ENCODE measurements at places on chromosomes 7 and 10. TPM values are rescaled to one million over a fixed set of nuclear protein-coding genes. Genes with fewer than 3 reads are reported as not detected.

The ADIRF gene
- total RNA-seq, result 259 TPM

DNA sequence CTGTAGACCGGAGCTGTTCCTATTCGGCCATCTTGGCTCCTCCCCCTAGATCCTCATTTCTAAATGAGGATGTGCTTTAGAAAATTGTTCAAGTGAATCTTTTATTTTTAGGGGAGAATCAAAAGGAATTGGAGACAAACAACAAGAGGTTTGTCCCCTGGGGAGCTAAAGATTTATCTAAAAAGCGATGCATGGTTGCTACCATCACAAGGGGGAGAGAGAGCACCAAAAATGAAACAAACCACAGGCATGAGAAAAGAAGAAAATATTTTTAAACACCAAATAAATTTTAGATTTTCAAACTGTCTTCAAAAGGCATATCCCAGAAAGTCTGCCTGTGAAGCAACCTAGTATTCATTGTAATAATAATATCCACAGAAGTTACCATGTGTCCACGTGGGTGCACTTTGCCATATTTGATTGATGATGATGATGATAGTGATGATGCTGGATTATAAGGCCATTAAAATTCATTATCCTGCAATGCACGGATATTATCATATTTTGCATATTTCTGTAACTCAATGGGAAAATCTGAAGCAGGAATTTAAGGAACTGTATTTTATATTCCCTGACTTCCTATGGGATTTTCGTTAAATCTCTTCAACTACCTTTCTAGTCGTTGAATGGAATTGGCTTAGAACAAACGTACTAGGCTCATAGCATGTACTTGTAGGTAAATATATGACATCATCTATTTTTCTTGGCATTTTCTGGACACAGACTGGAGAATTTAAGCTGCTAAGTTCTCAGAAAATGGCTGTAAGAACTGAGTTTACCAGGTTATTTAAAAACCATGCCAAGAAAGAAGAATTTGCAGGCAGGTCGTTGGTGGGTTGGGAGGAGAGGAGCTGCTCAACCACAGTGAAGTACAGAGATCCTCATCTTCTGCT lies 171.6 kb downstream of the WDR37 start:
- no peaks in the 10 kb centered on the region for H3K4me1 ChIP-seq
- no peak overlapping the region for H3K4me3 ChIP-seq
- no peaks in the 10 kb centered on the region for H3K36me3 ChIP-seq
- no peak for DNase-seq
- no peak overlapping the region for H3K27ac ChIP-seq

The FAM25C gene
- total RNA-seq, result not detected

DNA sequence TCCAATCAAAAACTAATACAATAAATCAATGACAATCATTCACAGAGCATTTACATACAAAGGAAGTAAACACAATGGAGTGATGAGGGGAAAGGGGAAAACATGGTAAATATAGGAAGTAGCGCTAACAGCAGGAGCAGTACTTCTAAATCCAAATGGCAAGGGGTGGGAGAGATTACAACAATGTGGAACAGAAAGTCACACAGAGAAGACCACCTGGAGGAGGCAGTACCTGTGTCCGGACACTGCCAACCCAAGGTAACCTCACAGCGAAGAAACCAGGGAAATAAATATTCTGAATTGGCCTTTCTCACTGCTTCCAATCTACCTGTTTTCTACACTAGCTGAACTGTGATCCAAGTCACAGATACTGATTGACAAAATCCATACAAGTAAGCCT lies 58.2 kb downstream of the ABI1 start:
- no peaks in the 10 kb centered on the region for H3K27me3 ChIP-seq
- H3K27ac ChIP-seq, result no peak overlapping the region
- H3K4me3 ChIP-seq, result no peak overlapping the region
- no peak for DNase-seq

The ADAM12 gene
- 9.4 TPM for total RNA-seq

GRCh38 chr7:79862447-79863210 lies 272.0 kb upstream of the GNAI1 start:
- H3K4me3 ChIP-seq, result no peak overlapping the region
- no peaks in the 10 kb centered on the region for H3K27me3 ChIP-seq
- DNase-seq, result no peak
- no peaks in the 10 kb centered on the region for H3K4me1 ChIP-seq
- H3K27ac ChIP-seq, result no peak overlapping the region
- H3K36me3 ChIP-seq, result no peaks in the 10 kb centered on the region

The MUC12 gene
- total RNA-seq, result 0.69 TPM

DNA sequence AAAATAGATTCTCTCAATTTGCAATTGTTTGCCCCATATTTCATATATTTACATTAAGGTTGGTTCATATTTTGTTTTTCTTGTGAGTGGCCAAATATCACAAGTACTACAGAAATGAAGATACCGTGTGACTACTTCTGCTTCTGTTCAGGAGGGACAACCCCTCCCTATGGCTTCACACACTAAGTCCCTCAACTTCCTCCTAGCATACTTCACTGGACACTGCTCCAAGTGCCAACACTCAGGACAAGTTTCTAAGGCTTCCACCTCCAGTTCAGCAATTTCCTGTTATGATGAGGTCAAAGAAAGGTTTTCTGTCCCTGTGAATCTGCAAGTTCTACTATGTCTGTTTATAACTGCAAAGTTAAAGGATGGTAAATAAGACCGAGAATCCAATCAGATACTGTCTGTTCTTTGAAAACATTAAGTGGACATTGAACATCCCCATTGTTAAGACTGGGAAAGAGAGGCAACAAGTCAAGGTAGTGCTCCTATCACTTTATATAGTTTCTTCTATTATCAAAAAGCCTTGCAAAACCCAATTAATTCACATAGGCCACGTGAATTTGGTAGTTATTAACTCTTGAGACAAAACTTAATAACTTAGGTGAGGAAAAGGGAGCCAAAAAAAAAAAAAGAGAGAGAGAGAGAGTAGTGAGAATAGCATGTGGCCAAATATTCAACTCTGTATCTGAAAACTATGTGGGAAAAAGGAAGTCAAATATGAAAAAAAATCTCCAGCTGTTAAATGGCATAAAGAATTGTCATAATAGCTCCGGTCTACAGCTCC lies 81.3 kb upstream of the DKK1 start:
- peak overlapping the region; percentile 14 for H3K27ac ChIP-seq
- H3K4me1 ChIP-seq, result peaks cover 25% of the 10 kb centered on the region
- H3K36me3 ChIP-seq, result no peaks in the 10 kb centered on the region
- peak; percentile 46 for DNase-seq

The PRKCQ gene
- total RNA-seq, result not detected

The OR13A1 gene
- total RNA-seq, result 0.04 TPM

The CFAP43 gene
- 0.44 TPM for total RNA-seq

The DAGLB gene
- 34.5 TPM for total RNA-seq

- H3K27ac ChIP-seq, result no peak overlapping the region
- H3K27me3 ChIP-seq, result no peaks in the 10 kb centered on the region
- DNase-seq, result no peak
- no peaks in the 10 kb centered on the region for H3K36me3 ChIP-seq
Observed at GRCh38 chr7:73891178-73891885, 30.4 kb downstream of the TMEM270 start.

GRCh38 chr10:127293640-127294039 lies 97.2 kb upstream of the INSYN2A start:
- DNase-seq, result no peak
- H3K4me1 ChIP-seq, result no peaks in the 10 kb centered on the region
- no peaks in the 10 kb centered on the region for H3K36me3 ChIP-seq
- H3K4me3 ChIP-seq, result no peak overlapping the region
- H3K27ac ChIP-seq, result no peak overlapping the region
- no peaks in the 10 kb centered on the region for H3K27me3 ChIP-seq

DNA sequence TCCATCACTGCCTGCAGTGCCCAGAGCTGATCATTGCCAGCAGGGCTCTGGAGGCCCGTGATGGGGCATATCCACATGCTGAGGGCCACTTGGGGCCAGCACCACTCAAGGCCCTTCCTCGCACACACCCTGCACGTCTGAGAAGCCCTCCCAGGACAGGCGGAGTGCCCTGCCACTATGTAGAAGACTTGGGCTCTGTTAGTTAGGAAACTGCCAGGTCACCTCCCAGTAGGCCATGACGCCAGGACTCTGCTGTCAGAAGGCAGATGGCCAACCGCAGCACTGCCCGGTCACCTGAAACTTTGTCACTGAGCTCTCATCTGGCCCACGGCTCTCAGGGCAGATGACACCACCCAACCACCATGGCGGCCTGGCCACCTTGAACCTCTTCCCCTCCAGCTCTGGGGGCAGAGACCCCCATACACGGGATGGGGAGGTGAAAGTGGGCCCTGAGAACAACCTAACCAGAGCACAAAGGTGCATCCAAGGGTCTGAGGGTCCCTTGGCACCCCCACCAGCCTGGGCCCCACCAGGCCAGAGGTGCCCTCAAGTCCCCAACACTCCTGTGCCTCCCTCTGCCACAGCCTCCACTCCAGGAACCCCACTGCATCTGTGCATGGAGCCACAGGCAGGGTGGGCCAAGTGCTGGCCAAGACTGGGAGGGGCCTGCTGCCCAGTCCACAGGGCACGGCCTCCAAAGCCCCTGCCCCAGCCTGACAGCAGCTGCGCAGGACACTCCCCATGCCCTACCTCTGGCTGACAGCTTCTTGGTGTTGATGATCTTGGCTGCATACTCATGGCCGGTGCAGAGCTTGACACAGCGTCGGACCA lies 41.8 kb downstream of the CAMK2B start:
- no peak for DNase-seq
- no peaks in the 10 kb centered on the region for H3K27me3 ChIP-seq
- no peak overlapping the region for H3K4me3 ChIP-seq

DNA sequence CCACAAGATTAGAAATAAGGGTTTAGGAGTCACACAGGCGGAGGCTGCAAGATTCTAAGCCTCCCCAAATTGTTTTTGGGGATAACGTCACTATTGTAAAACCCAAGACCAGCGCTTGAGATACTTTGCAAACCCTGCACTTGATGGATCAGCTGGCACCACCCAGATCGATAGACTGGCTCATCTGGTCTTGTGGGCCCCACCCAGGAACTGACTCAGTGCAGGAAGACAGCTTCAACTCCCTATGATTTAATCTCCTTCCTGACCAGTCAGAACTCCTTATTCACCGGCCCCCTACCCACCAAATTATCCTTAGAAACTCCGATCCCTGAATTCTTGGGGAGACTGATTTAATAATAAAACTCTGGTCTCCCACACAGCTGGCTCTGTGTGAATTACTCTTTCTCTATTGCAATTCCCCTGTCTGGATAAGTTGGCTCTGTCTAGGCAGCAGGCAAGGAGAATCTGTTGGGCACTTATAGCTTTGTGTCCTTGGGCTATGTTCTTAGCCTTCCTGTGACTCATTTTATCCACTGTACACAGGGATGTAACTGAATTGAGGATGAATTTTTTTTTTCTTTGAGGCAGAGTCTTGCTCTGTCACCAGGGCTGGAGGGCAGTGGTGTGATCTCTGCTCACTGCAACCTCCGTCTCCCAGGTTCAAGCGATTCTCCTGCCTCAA lies 64.4 kb upstream of the CARD11 start:
- peak; percentile 64 for DNase-seq
- no peaks in the 10 kb centered on the region for H3K27me3 ChIP-seq
- H3K36me3 ChIP-seq, result no peaks in the 10 kb centered on the region

The CLEC2L gene
- not detected for total RNA-seq

DNA sequence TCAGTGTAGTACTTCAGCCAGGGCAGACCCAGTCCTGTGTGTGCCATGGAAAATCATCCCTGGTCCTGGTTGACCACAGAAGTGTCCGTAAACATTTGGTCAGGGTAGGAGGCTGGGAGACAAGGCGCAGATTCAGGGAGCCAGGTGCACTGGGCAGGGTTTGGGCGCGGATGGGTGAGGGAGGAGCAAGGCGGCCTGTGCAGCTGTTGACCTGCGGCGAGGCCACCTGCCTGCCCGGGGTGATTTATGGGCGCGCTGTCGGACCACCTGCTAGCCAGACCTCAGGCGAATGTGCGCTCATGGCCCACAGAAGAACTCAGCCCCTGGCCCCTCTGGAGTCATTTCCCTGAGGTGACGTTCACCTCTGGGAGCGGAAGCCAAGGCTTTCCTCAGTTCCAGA lies 6.6 kb downstream of the SFRP5 start:
- peaks cover 4% of the 10 kb centered on the region for H3K36me3 ChIP-seq
- H3K27ac ChIP-seq, result no peak overlapping the region
- H3K4me3 ChIP-seq, result no peak overlapping the region
- H3K27me3 ChIP-seq, result no peaks in the 10 kb centered on the region
- DNase-seq, result no peak

DNA sequence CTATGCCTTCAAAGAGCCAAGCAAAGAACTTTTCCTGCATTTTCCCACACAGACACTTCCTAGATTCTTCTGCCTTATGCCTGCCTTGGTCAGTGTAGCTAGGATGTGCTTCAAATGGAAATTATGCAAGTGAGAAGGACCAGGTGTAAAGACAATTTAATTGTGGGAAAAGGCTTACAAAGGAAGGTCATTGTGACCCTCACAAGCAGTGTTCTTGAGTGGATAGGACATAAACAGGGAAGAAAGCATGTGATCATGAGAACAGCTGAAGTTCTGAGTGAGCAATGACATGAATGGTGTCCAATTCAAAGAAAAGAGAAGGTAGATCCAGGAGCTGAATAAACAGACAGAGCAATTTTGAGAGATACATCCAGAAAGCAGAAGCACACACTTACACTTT lies 1.3 kb upstream of the PIP start:
- no peak overlapping the region for H3K27ac ChIP-seq
- peaks cover 39% of the 10 kb centered on the region for H3K27me3 ChIP-seq
- H3K4me1 ChIP-seq, result 0 out of 2 replicates have a peak, but pooled peaks cover 4% of the 10 kb centered on the region
- H3K36me3 ChIP-seq, result no peaks in the 10 kb centered on the region

GRCh38 chr7:74030861-74031260 lies 2.9 kb downstream of the ELN start:
- DNase-seq, result no peak
- H3K27me3 ChIP-seq, result peaks cover 12% of the 10 kb centered on the region
- no peaks in the 10 kb centered on the region for H3K4me1 ChIP-seq
- H3K27ac ChIP-seq, result no peak overlapping the region
- no peak overlapping the region for H3K4me3 ChIP-seq

The ADCY1 gene
- total RNA-seq, result 3.1 TPM

The SLC13A1 gene
- total RNA-seq, result not detected

The HOGA1 gene
- total RNA-seq, result 0.15 TPM

GRCh38 chr10:114389426-114389825 lies 14.9 kb downstream of the AFAP1L2 start:
- H3K4me1 ChIP-seq, result peaks cover 64% of the 10 kb centered on the region
- H3K36me3 ChIP-seq, result no peaks in the 10 kb centered on the region
- no peaks in the 10 kb centered on the region for H3K27me3 ChIP-seq
- DNase-seq, result peak; percentile 91

- H3K36me3 ChIP-seq, result no peaks in the 10 kb centered on the region
- DNase-seq, result no peak
- no peak overlapping the region for H3K4me3 ChIP-seq
- H3K27ac ChIP-seq, result no peak overlapping the region
Observed at GRCh38 chr7:98341106-98341505, 59.6 kb downstream of the BRI3 start.

GRCh38 chr7:45229156-45229920 lies 71.7 kb downstream of the RAMP3 start:
- H3K4me1 ChIP-seq, result no peaks in the 10 kb centered on the region
- peaks cover 76% of the 10 kb centered on the region for H3K27me3 ChIP-seq
- H3K27ac ChIP-seq, result no peak overlapping the region
- DNase-seq, result no peak

- no peak overlapping the region for H3K4me3 ChIP-seq
- H3K36me3 ChIP-seq, result no peaks in the 10 kb centered on the region
- no peaks in the 10 kb centered on the region for H3K27me3 ChIP-seq
- H3K27ac ChIP-seq, result no peak overlapping the region
Observed at GRCh38 chr7:73865738-73866445, 4.9 kb downstream of the TMEM270 start.

The SAP25 gene
- 0.52 TPM for total RNA-seq

The PRSS2 gene
- 0.40 TPM for total RNA-seq

The TAS2R60 gene
- not detected for total RNA-seq

GRCh38 chr7:78066599-78066998 lies 268.0 kb downstream of the PHTF2 start:
- H3K4me3 ChIP-seq, result no peak overlapping the region
- no peaks in the 10 kb centered on the region for H3K36me3 ChIP-seq
- DNase-seq, result no peak

The SPDYE2 gene
- not detected for total RNA-seq

The SLC26A3 gene
- not detected for total RNA-seq
